Metanephros (tissue), 2 donors: ENCODE measurements at places on chromosomes 7 and 10. TPM values are rescaled to one million over a fixed set of nuclear protein-coding genes. Genes with fewer than 3 reads are reported as not detected.

COL13A1 gene
- total RNA-seq, result 13.0 TPM

SUMF2 gene
- 111 TPM for total RNA-seq

HTRA1 gene
- 73.6 TPM for total RNA-seq

SMARCD3 gene
- total RNA-seq, result 50.2 TPM
